ENCODE measurements at places on chromosomes 5 and 9.
A peak's percentile ranks its signal among the peaks of the same experiment; 100 is the strongest.

DNA sequence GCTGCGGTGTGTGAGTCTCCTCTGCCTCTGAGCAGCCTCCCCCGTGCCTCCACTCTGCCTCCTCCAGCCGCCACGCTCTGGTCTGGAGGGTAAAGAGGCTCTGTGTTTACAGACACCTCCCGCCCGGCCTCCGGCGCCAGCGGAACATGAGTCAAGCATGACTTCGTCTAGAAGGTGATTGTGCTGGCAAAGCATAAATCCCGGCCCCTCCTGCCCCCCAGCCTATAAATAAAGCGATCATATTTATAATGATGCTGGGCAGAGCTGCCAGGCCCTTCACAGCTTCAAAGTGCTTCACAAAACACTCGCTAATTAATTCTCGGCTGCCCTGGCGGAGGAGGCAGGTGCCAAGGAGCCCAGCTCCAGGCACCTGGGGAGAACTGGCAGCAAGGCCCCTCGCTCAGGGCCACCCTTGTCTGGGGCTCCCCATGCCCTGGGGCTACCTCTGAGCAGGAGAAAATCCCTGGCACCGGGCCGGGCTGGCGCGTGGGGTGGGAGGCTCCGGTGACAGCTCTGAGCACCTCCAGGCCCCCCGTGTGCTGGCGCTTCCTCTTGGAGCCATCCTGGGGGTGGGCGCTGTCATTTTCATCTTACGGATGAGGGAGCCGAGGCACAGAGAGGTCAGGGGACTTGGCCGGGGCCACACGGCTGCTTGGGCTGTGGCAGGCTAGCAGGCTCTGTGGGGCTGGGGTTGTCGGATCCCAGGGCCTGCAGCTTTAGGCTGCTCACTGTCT is 87.8 kb downstream of the RXRA start:
- peak; percentile 11 for DNase-seq

- peak; percentile 76 for DNase-seq
These were observed 77.7 kb downstream of the EBF1 start for GRCh38 chr5:159021901-159022556.

- peak; percentile 84 for DNase-seq
These were observed 56.7 kb downstream of the AOPEP start for GRCh38 chr9:94783102-94783682.

DNA sequence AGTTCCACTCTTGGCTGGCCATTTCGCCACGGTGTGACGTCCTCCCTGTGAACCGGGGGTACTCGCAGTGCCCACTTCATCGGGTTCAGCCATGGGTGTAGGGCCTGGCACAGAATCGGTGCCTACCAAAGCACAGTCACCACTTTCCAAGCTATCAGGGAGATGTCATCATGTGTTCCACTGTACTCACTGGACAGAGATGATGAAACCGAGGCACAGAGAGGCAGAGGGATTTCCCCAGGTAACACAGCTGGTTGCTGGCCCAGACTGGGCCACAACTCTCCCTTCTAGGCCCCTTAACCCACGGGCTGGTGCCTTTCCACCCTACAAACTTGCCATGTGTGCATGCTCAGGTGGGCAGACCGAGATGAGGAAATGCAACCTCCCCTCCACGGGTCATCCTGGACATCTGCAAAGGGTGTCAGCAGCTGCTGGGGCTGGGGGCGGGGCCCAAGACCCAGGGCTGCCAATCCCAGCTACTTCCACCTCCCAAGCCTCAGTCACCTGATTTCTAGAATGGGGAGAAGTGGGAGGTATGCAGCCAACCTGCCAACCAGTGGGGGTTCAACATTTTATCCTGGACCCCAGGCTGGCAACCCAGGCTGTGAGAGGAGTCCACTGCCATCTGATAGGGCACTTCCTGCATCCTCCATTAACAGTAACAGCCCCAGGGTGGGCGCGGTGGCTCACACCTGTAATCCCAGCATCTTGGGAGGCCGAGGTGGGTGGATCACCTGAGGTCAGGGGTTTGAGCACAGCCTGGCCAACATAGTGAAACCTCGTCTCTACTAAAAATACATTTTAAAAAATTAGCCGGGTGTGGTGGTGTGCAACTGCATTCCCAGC is 893 bp upstream of the SH2D3C start:
- DNase-seq, result no peak

DNA sequence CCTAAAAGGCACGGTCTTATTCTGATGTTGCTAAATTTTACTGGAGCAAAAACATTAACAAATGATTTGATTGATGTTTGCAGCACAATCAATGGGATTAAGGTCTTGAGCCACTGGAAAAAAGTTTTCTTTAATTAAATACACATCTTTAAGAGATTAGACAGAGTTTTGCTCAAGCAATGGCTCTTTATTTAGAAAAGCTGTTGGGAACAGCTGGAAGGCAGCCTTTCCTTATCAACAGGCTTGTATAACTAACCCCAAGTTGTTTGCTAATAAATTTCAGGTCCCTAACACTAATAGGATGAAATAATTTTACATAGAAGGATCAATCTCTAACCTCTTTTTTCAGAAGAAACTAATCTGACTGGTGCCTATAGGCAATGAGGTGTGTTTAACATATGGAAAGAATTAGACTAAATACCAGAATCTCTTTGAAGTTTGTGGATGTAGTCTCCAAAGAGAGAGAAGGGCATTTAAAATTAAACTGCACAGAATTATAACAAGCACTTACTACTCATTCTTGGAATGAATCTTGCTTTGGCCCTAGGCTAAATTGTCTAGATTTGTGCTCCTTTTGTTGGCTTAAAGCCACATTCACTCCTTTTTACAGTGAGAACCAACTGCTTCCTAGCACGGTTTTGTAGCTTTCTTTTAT is 67.3 kb upstream of the TNFAIP8 start:
- no peak for DNase-seq

GRCh38 chr9:77779010-77779409 is 130.9 kb upstream of the GNA14 start:
- DNase-seq, result no peak

GRCh38 chr9:76573905-76574760 is 115.2 kb downstream of the GCNT1 start:
- DNase-seq, result no peak

DNA sequence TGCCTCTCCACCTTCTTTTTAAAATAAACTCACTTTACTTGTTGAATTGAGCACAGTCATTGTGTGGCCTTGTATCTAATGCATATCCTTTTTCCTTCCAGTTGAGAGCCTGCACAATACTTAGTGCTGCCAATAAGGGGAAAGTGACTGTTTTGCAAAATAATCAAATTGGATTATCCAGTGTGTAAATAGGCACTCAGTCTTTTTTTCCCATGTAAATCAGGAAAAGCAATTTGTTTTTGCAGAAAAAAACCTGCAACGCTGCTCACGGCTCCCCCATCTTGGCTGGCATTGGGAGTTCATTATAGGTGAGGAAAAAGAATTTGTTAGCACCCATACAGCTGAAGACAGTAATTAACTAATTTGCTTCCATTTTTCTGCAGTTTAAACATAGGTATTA is 299.9 kb downstream of the CSNK1G3 start:
- DNase-seq, result peak; percentile 35

DNA sequence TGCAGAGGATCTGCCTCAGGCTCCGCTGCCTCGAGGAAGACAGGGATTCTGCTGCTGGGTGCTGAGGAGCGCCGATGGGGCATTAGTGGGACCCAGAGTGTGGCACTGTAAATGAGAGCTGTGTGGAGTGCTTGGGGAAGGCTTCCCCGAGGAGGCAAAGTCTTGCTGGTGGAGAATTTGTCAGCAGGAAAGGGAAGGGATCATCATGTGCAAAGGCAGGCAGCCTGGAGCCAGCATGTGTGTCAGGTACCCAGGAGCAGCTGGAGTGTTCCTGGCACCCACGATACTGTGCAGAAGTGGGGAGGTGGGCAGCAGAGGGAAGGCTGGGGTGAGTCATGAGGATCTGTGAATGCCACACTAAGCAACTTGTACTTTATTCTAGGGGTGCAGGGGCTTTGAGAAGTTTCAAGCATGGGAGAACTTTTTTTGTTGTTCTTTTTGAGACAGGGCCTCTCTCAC is 12.3 kb downstream of the B4GALT7 start:
- no peak for DNase-seq

DNA sequence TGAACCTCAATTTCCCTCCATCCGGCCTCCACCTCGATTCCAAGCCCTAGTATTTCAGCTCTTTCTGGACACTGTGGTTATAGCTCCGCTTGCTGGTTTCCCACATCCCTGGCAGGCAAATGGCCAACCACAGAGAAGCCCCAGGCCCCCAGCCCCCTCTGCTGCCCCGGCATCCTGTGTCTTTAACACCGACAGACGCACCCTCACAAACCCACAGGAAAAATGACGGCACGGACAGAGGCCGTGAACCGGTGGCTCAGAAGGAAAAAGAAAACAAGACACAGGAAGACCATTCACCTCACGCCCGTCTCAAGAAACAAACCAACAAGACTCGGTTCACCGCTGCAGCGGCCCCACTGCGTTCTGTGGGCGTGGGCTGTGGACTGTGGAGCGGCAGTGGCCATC is 1.5 kb upstream of the CLIC3 start:
- DNase-seq, result no peak
